ENCODE measurements at places on chromosomes 12 and 14. TPM values are rescaled to one million over a fixed set of nuclear protein-coding genes. Genes with fewer than 3 reads are reported as not detected.

DNA sequence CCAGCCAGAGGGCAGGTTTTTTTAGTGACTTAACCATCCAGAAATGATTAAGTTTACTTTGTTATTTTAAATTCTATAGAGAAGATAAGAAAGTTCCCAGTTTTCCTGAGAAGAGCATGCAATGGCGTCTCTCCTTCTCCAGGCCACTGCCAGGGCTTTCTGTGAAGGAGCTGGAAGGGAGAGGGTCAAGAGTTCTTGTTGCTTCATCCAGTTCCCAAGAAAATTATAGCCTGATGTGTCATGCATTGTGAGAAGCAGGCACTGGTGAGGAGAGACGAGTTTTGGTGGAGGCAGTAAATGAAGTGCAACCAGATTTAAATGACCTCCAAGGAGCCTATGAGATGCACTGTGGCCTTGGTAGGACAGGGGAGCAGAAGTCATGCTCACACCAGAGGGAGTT is 14.2 kb downstream of the ELK3 start:
- H3K4me3 ChIP-seq: no peak overlapping the region
- H3K27ac ChIP-seq: peak overlapping the region; percentile 85
- no peaks in the 10 kb centered on the region for H3K36me3 ChIP-seq
- no peaks in the 10 kb centered on the region for H3K27me3 ChIP-seq
- H3K4me1 ChIP-seq: peaks cover 62% of the 10 kb centered on the region
- DNase-seq: no peak

DNA sequence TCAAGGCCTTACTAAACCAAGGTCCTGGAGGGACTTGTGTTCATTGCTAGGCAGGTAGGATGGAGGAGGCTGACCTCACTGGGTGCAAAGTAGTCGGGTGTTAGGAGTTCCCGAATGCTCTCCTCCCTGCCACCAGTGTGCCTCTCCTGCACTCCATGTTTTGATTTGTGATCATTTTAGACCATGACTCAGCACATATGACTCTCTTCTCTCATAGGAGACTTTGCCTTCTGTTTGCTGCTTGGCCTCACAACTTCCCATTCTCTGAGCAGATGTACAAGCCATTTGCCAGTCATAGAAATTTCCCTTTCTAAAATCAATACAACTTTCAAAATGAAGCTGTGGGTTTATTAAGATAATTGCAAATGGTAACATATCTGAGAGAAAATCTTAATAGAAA is 46.6 kb upstream of the LRIG3 start:
- no peaks in the 10 kb centered on the region for H3K36me3 ChIP-seq
- H3K4me1 ChIP-seq: peaks cover 26% of the 10 kb centered on the region
- no peak for DNase-seq

DNA sequence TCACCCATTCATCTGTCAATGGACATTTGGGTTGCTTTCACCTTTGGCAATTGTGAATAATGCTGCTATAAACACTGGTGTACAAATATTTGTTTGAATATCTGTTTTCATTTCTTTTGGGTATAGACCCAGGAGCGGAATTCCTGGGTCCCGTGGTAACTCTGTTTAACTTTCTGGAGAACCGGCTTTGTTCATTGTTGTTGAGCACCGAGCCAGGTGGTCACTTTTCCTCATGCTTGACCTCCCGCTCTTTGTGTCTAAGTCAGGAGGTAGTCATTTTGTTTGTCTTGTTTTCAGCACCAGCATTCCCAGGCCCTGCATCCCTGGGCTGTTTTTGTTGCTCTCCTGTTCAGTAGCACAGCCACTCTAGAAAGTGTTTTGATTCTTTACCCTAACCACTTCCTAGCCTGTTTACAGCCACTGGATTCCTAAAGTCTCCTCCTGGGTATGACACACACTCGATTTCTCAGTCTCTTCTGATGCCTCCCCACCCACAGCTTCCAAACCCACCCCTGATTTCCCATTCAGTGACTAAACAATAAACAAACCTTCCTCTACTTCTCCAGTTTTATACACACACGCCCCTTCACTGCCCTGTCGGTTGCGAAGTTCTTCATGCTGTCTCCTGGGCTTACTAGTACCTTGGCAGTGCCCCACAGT is 37.9 kb downstream of the B4GALNT3 start:
- no peak overlapping the region for H3K27ac ChIP-seq
- H3K4me1 ChIP-seq: no peaks in the 10 kb centered on the region
- no peak overlapping the region for H3K4me3 ChIP-seq
- peaks cover 3% of the 10 kb centered on the region for H3K36me3 ChIP-seq
- no peak for DNase-seq
- H3K27me3 ChIP-seq: peaks cover 15% of the 10 kb centered on the region

DNA sequence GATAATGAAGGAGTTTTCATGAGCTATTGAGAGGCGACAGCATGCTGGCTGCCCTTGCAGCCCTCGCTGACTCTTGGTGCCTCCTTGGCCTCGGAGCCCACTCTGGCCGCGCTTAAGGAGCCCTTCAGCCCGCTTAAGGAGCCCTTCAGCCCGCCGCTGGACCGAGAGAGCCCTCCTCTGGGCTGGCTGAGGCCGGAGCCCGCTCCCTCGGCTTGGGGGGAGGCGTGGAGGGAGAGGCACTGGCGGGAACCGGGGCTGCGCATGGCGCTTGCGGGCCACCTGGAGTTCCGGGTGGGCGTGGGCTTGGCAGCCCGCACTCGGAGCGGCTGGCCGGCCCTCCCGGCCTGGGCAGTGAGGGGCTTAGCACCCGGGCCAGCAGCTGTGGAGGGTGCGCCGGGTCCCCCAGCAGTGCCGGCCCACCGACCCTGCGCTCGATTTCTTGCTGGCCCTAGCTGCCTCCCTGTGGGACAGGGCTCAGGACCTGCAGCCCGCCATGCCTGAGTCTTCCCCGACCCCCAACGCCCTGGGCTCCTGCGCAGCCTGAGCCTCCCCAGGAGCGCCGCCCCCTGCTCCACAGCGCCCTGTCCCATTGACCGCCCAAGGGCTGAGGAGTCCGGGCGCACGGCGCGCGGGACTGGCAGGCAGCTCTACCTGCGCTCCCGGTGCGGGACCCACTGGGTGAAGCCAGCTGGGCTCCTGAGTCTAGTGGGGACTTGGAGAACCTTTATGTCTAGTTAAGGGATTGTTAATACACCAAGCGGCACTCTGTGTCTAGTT is 20.1 kb upstream of the PAWR start:
- H3K4me3 ChIP-seq: no peak overlapping the region
- no peaks in the 10 kb centered on the region for H3K27me3 ChIP-seq
- H3K4me1 ChIP-seq: no peaks in the 10 kb centered on the region
- H3K36me3 ChIP-seq: peaks cover under 1% of the 10 kb centered on the region
- no peak for DNase-seq

DNA sequence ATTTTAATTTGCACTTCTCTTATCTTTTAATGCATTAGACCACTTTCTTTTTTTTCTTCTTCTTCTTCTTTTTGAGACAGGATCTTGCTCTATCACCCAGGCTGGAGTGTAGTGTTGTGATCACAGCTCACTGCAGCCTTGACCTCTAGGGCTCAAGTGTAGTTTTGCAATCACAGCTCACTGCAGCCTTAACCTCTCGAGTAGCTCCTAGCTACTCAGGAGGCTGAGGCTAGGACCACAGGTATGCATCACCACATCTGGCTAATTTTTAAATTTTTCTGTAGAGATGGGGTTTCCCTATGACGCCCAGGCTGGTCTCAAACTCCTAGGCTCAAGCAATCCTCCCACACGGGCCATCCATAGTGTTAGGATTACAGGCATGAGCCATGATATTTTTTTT is 12.7 kb downstream of the TMED8 start:
- no peaks in the 10 kb centered on the region for H3K27me3 ChIP-seq
- H3K4me1 ChIP-seq: no peaks in the 10 kb centered on the region
- H3K36me3 ChIP-seq: peaks cover 2% of the 10 kb centered on the region
- DNase-seq: no peak
- H3K4me3 ChIP-seq: no peak overlapping the region

- H3K4me1 ChIP-seq: peaks cover 65% of the 10 kb centered on the region
- no peak for DNase-seq
- no peaks in the 10 kb centered on the region for H3K27me3 ChIP-seq
- H3K4me3 ChIP-seq: no peak overlapping the region
- no peaks in the 10 kb centered on the region for H3K36me3 ChIP-seq
Observed at GRCh38 chr12:118358008-118358359, 14.7 kb downstream of the TAOK3 start.

GRCh38 chr14:45785240-45785639 is 532.2 kb upstream of the MIS18BP1 start:
- no peaks in the 10 kb centered on the region for H3K4me1 ChIP-seq
- H3K27ac ChIP-seq: no peak overlapping the region
- H3K36me3 ChIP-seq: peaks cover 1% of the 10 kb centered on the region
- no peak overlapping the region for H3K4me3 ChIP-seq
- no peaks in the 10 kb centered on the region for H3K27me3 ChIP-seq
- no peak for DNase-seq

DNA sequence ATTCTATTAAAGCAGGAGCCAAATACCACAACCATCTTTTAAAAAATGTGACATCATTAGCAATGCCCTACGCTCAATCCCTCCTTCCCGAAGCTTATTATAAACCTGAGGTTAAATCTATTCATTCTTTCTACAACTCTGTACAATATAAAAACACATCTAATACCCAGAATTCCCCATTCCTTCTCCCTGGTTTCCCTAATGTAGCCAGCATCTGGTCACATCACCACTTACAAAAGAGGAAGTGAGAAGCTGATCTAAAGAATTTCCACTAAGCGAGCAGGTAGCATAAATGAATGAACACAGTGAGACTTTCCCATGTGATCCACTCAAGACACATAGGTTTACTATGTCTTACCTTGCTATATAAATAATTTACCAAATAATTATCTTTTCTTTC is 90.4 kb downstream of the LRP6 start:
- DNase-seq: no peak
- H3K4me3 ChIP-seq: no peak overlapping the region
- H3K27me3 ChIP-seq: no peaks in the 10 kb centered on the region
- peaks cover 7% of the 10 kb centered on the region for H3K36me3 ChIP-seq
- no peak overlapping the region for H3K27ac ChIP-seq

GRCh38 chr14:51478175-51478621 is 173.5 kb upstream of the FRMD6 start:
- H3K27me3 ChIP-seq: no peaks in the 10 kb centered on the region
- H3K4me3 ChIP-seq: no peak overlapping the region
- peaks cover 20% of the 10 kb centered on the region for H3K4me1 ChIP-seq
- no peak for DNase-seq
- no peak overlapping the region for H3K27ac ChIP-seq

- H3K4me1 ChIP-seq: no peaks in the 10 kb centered on the region
- no peak overlapping the region for H3K27ac ChIP-seq
- H3K36me3 ChIP-seq: no peaks in the 10 kb centered on the region
- no peak for DNase-seq
Observed at GRCh38 chr12:31026202-31026601, 47.5 kb upstream of the DDX11 start.

DNA sequence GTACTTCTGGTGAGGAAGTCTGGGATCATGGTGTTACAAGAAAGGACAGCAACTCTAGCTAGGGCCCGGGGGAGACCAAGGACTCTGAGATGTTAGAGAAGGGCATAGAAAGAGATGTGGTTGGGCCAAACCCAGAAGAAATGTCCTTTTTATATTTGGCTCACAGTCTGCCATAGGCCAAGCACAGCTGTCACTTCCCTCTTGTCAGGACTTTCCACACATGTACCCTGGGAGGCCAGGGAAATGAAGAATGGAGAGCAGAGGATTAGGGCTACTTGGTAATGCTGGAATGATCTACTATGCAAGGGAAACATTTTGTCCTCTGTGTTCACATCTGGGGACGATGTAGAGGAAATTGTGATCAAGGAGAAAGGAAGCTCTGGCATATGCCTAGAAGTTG is 9.2 kb downstream of the MYO1A start:
- no peak overlapping the region for H3K4me3 ChIP-seq
- H3K4me1 ChIP-seq: no peaks in the 10 kb centered on the region
- DNase-seq: no peak
- H3K27ac ChIP-seq: no peak overlapping the region

- no peak for DNase-seq
- no peaks in the 10 kb centered on the region for H3K27me3 ChIP-seq
- peaks cover 4% of the 10 kb centered on the region for H3K4me1 ChIP-seq
- H3K27ac ChIP-seq: no peak overlapping the region
Observed at GRCh38 chr12:100895192-100895591, 100.6 kb downstream of the ANO4 start.

DNA sequence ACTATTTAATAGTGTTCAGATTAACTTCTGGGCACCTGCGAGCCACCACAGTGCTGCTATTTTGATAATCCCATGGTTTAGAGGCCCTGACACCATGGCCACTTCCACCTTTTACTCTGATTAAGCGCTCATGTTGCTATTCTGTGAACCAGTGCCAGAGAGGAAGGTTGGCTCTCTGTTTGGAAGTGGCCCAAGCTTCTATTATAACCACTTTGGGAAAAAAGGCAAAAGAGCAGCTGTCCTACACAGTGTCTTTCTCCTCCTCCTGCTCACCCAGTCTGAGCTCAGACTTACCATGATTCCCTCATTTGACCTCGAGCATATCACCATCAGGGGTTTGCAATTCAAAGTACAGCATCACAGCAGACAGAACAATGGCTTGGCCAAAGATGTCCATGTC is 23.3 kb downstream of the DYRK2 start:
- no peaks in the 10 kb centered on the region for H3K27me3 ChIP-seq
- peaks cover 13% of the 10 kb centered on the region for H3K36me3 ChIP-seq
- no peak overlapping the region for H3K27ac ChIP-seq
- no peak overlapping the region for H3K4me3 ChIP-seq
- peaks cover 28% of the 10 kb centered on the region for H3K4me1 ChIP-seq

DNA sequence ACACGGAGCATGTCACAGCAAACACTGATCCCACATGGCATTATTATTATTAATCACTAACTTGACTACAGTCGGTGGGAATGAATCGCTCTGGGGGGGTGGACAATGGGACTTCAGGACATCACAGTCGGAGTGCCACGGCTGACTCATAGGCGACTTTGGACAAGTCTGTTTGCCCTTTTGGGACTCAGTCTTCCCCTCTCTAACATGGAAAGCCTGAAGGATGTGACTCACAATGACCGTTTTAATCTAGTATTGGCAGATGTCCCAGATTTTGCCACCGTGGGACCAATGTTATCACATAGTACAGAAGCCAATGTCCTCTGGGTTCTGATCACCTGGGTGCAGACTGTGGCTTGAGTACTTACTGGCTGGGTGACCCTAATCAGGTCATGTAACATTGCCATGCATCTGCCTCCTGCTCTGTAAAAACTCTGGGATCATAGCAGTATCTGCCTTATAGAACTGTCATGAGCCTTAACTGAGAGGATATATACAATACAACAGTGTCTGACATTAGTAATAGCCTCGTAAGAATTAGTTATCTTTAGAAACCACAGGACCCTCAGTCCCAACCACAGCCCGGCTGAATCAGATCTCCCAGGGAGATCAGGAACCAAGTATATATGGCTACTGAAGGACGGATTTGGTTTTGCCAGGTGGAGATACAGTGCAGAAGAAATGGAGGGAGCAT is 362.6 kb downstream of the BCL11B start:
- peaks cover 15% of the 10 kb centered on the region for H3K27me3 ChIP-seq
- H3K4me1 ChIP-seq: peaks cover 46% of the 10 kb centered on the region
- peak overlapping the region; percentile 82 for H3K27ac ChIP-seq
- no peak for DNase-seq
- H3K4me3 ChIP-seq: no peak overlapping the region

The C12orf50 gene
- not detected for total RNA-seq

The GDF3 gene
- total RNA-seq: not detected

The ABHD12B gene
- total RNA-seq: not detected

The POU6F1 gene
- 10.2 TPM for total RNA-seq

The PGF gene
- total RNA-seq: 2.3 TPM

The NOVA1 gene
- 1.1 TPM for total RNA-seq

The ADCY6 gene
- 54.9 TPM for total RNA-seq

The RFX4 gene
- total RNA-seq: not detected

The CMA1 gene
- total RNA-seq: not detected
